ENCODE measurements at places on chromosomes 6 and 20.
A peak's percentile ranks its signal among the peaks of the same experiment; 100 is the strongest.

GRCh38 chr20:38291966-38292365 is 12.0 kb upstream of the BPI start:
- DNase-seq = no peak

DNA sequence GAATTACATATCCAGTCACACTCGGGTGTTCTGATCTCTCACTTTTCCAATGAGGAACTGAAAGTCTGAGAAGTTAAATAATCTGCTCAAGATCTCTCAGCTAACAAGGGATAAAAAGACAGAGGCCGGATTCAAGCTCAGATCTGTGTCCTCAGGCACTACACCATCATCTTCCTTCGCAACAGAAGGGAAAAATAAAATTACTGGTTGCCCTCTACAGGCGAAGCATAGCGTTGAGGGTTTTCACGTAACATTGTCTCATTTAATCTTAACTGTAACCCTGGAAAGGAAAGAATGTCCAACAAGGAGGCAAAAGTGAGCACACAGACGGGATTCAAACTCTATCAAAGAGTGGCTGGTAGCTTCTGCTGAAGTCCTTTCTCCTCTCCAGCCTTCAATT is 67.8 kb upstream of the ANKEF1 start:
- DNase-seq = no peak

- DNase-seq = no peak
Measured at GRCh38 chr6:145704143-145704781, 31.1 kb downstream of the EPM2A start.

DNA sequence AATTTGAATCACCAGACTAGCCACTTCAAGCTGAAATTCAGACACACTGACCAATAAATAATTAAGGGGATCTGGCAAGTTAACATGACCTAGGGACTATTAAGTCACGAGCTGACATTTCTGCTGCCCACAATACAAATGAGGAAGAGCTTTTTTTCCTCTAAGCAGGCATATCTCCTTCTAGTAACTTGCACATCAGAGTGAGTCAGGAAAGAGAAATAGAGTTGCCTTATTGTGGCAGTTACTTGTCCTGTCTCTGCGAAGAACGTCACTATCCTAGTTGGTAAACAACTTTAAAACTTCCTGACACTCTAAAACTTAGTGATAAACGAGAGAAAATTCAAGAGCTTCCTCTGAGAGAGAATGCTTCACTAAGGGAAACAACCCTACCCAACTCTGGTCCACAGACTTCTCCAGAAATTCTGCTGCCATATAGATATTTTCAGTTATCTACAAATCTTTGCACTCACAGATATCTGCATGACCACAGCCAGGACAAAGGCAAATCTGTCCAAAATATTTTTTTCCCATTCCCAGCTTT is 4.2 kb downstream of the PLA2G7 start:
- no peak for DNase-seq

DNA sequence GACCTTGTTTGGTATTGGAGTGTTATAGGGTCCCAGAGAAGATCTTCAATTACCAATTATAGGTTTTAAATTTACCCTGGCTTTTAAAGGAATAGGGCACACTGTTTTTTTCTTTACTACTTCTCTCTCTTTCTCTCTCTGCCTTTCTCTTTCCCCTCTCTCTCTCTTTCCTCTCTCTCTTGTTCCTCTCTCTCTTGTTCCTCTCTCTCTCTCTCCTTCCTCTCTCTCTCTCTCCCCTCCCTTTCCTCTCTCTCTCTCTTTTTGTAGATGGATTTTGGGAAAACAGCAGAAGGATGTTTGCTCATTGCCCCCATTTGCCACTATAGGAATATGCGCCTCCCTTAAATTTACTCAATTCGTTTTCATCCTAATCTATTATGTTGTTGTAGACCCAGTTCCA is 45.2 kb downstream of the TBX18 start:
- no peak for DNase-seq

DNA sequence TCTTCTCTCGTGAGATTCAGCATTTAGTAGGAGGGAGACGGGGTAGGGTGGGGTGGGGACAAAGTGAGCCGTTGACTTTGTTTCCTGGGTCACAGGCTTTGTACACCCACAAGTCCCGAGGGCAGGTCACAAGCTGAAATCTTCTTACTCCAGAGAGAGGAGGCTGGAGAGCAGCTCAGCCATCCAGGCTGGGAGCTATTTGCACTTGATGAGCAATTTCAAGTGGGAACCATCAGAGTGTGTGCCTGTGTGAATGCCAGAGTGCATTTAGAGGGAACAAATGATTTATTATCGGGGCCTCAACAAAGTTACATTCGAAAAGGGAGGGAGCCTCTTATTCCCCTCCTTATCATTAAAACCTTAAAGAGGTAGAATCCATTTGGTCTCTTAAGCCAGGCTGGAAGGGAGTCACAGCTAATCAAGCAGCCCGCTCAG is 155.7 kb upstream of the JARID2 start:
- no peak for DNase-seq

- DNase-seq = no peak
Measured at GRCh38 chr20:1536893-1537730, 20.4 kb downstream of the SIRPD start.

- DNase-seq = no peak
Measured at GRCh38 chr6:104679971-104680370, 179.7 kb downstream of the HACE1 start.

GRCh38 chr6:53168516-53169267 is 20.1 kb upstream of the GCM1 start:
- DNase-seq = no peak

DNA sequence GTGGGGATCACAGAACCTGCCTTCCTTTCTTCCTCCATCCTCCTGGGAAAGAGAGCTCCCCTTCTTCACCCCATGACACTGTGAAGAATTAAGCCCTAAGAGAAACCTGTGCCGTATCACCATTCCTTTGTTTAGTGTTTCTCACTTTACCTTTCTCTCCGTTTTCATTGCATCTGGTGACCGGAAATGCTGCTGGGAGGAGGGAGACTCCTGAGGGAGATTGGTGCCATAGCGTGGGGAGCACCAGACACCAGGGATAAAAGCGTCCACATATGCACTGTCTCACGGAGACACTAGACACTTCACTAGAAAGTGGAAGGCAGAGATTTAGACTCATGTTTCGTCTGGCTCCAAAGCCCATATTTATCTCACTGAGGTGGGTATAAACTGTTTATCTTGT is 15.5 kb upstream of the ULBP3 start:
- DNase-seq = no peak

DNA sequence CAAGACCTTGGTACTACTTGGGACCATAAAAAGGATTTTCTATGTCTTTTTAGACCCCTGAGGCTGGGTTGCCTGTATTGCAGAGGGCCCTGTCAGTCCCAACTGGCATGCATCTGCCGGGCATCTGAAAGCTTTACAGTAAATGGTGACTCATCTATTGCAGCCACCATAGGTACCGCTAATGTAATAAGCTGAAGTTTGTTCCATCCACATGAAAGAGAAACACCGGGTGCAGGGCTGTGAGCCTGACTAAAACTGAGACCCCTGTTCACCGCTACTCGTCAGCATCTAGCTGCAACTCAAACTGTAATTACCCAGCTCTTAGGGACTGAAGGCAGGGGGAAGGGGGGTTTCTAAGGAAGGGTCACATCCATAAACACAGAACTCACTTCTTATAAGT is 49.5 kb downstream of the TRERF1 start:
- peak; percentile 10 for DNase-seq

DNA sequence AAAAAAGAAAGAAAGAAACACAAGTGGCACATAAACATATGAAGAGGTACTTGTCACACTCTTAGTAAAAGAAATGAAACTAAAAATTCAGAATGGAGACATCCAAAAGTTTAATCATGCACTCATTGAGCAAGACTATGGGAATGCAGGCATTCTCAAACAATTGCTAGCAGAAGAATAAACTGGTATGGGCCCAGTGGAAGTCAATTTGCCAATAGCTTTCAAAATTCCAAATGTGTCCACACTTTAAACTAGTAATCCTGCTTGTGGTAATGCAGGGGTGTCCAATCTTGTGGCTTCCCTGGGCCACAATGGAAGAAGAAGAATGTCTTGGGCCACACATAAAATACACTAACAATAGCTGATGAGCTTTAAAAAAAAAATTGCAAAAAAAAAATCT is 97.4 kb downstream of the EPB41L2 start:
- no peak for DNase-seq

- no peak for DNase-seq
Measured at GRCh38 chr6:100099189-100100074, 105.4 kb upstream of the MCHR2 start.

DNA sequence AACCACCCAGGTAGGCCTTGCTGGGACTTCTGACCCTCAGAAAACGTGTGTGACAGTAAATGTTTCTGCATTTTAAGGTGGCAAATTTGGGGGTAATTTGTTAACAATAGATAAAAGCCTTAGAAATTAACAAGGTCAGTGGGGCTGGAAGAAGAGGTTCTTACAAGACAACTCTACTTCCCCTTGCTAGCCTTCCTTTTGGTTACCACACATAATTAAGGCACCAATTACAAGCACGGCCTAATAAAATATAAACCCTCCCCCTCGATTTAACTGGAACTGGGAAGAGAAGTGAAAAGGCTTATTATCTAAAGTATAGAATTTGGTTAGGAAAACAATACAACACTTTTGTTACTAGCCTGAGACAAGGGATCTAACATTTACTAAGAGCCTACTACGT is 38.8 kb downstream of the ELOVL5 start:
- no peak for DNase-seq

GRCh38 chr6:43799551-43800297 is 29.7 kb downstream of the VEGFA start:
- DNase-seq = no peak

DNA sequence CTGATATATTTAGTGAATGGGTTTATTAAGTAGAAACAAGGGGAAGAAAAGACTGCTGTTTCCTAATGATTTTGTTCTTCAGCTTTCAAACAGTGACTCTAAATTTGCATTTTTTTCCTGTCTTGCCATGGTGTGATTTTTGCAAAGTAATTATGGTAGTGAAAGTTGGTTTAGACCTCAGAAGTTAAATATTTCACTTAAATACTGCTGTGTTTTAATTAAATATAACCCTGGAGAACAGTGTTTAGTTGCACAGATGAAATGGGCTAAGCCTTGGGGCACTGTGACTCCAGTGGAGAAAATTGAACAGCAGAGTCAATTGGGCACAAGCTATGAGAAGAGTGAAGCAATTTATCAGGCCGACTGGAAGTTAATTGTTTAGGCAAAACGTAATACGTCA is 111.1 kb upstream of the MCHR2 start:
- DNase-seq = no peak

GRCh38 chr20:52619101-52619500 is 353.1 kb upstream of the TSHZ2 start:
- DNase-seq = no peak

DNA sequence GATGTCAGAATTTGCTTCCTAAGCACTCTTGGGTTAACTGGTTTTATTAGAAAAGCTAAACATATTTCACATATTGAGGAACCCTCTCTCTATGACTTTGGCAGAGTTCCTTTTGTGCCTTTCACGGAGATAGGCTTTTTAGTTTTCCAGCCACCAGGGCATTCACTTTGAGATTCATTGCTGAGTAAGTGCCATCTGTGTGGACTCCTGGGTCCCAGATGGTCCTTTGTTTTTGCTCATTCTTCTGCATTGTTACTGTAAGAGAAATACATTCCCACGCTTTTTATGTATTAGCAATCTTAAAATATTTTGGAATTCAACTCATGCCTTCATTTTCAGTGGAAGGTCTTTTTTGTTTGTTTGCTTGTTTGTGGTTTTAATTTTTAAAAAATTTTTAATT is 76.3 kb upstream of the PHACTR2 start:
- no peak for DNase-seq

DNA sequence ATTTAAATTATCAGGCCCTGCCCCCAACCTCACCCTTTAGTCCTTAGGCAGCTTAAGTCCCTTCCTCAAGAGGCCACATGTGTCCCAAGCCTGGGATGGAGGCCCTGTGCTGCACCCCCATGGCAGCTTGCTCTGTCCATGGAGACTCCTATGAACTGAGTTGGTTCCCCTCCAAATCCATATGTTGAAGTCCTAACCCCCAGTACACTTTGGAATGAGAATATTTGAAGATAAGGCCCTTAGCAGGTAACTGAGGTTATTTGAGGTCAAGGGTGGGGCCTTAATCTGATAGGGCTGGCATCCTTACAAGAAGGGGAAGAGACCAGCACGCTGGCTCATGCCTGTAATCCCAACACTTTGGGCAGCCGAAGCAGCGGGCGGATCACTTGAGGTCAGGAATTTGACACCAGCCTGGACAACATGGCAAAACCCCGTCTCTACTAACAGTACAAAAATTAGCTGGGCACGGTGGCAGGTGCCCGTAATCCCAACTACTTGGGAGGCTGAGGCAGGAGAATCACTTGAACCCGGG is 6.7 kb upstream of the BEND3 start:
- no peak for DNase-seq

DNA sequence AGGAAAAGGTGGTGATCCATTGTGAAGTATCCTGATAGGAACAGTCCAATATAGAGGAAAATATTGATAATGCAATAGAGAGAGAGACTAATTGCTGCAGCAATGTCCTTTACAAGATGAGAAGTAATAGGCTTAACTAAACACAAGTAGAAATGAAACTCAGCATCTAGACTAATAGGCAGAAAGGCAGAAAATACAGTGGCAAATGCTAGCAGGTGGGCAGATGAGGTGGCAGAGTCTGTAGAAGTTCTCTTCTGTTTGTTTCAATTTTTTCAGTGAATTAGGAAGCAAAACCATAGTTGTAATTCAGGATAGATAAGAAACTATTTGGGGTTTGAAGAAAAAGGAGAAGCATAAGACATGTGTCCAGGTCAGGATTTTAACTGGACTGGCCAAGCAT is 236.7 kb upstream of the HS3ST5 start:
- DNase-seq = no peak

DNA sequence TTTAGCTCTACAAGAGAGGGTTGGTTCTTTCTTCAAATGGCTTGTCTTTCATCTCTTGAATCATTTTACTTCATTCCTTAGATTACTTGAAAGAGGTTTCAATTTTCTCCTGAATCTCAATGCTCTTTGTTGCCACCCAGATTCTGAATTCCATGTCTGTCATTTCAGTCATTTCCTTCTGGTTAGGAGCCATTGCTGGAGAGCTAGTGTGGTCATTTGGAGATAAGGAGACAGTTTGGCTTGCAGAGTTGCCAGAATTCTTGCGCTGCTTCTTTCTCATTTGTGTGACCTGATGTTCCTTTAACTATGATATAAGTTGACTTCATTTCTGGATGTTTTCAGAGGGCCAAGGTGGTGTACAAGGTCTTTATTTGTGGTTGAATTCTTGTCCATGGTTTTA is 157.8 kb downstream of the SLC22A3 start:
- no peak for DNase-seq

- no peak for DNase-seq
Measured at GRCh38 chr20:32582659-32583580, 2.2 kb downstream of the NOL4L start.

Measured in stimulated activated CD8-positive, alpha-beta memory T cell treated with anti-CD3 and anti-CD28 coated beads, Interleukin-2, amount 100 ng/mL, for 1 hour (primary cell).